H7 (cell line): ENCODE measurements at places on chromosomes 7 and 10.
A peak's percentile ranks its signal among the peaks of the same experiment; 100 is the strongest.

- no peak for DNase-seq
Measured at GRCh38 chr7:77866786-77867536, 68.4 kb downstream of the PHTF2 start.

- no peak for DNase-seq
Measured at GRCh38 chr10:29174389-29174788, 114.5 kb upstream of the LYZL1 start.

DNA sequence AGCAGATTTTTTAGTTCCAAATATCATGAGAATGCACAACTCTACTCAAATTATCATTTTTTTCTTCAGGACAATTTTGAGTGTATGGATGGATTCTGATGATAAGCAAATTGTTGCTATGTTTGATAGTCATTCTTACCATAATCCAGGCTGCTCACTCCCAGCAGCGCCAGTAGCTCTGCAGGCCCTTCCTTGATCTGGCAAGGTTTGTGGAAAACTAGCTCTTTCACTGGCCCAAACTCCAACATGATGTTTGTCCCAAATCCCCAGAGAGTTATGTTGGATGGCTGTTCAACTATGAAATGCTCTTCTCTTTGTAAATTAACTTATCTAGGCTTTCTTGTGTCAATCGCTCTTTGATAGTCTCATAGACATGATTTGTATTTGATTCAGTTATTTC is 933.7 kb downstream of the DNAJB9 start:
- DNase-seq = no peak

- DNase-seq = no peak
Measured at GRCh38 chr7:30663414-30663813, 18.8 kb downstream of the CRHR2 start.

- no peak for DNase-seq
Measured at GRCh38 chr10:121437596-121437995, 160.6 kb downstream of the FGFR2 start.

DNA sequence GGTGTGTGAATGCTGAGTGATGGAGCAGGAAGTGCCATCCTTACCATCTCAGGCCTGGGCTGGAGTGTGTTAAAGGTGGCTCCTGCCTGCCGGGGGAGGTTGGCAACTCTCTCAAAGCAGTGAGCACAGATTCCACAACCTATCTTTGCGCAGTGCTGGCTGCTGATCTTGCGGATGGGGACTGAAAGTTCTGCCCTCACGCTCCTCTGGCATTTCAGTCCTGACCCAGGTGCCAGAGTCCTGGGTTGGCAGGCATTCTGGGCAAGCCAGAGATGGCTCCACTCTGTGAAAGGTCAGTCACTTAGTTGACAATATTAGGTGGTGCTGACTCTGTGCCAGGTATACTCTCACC is 315.5 kb downstream of the RPS24 start:
- DNase-seq = no peak

GRCh38 chr10:70031215-70031614 is 21.4 kb upstream of the MACROH2A2 start:
- DNase-seq = no peak

DNA sequence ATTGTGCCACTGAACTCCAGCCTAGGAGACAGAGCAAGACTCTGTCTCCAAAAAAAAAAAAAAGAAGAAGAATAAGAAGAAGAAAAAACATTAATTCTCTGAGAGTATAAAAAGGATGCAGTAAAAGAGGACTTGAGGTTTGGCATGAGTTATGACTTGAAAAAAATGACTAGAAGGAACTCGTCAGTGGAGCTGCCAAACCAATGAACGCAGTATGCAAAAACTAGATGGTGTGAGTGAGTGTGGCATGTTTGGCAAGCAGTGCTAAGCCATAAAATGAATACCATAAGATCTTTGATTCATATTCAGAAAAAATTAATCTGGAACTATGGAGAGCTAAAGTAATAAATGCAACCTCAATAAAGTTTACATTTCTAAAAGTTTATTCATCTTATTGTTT is 68.6 kb upstream of the MEOX2 start:
- no peak for DNase-seq

GRCh38 chr7:157016024-157016351 is 5.5 kb upstream of the MNX1 start:
- peak; percentile 47 for DNase-seq

GRCh38 chr7:132742189-132742612 is 165.9 kb upstream of the PLXNA4 start:
- DNase-seq = no peak

- DNase-seq = no peak
Measured at GRCh38 chr10:114539623-114540022, 118.5 kb downstream of the ABLIM1 start.

- DNase-seq = no peak
Measured at GRCh38 chr10:31803606-31804351, 124.9 kb downstream of the ARHGAP12 start.

- no peak for DNase-seq
Measured at GRCh38 chr7:106420736-106421135, 136.0 kb upstream of the NAMPT start.

DNA sequence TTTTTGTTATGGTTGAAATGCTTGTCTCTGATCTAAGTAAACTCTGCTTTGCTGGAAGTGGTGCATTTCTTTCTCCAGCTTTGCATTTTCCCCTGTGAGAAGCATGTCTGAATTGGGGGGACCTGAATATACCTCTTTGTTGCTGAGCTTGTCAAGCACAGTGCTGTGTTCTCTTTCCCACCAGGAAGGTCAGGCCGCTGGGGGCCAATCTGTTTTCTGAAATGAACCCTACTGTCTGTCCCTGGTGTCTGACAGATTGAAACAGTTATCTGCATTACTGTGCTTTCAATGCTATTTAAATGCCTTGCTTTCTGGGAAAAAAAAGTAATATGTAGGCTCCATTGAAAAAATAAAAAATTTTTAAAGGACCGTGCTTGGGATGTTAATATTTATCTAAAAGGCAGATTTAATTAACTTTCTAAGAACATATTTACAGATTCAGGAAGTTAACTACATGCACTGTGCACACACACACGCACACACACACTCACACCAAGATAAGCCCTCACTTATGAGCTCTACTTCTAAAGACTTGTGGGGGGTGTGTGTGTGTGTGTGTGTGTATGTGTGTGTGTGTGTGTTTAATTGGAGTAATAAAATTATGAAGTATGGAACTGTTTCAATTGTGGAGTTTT is 127.0 kb upstream of the FZD1 start:
- DNase-seq = no peak

DNA sequence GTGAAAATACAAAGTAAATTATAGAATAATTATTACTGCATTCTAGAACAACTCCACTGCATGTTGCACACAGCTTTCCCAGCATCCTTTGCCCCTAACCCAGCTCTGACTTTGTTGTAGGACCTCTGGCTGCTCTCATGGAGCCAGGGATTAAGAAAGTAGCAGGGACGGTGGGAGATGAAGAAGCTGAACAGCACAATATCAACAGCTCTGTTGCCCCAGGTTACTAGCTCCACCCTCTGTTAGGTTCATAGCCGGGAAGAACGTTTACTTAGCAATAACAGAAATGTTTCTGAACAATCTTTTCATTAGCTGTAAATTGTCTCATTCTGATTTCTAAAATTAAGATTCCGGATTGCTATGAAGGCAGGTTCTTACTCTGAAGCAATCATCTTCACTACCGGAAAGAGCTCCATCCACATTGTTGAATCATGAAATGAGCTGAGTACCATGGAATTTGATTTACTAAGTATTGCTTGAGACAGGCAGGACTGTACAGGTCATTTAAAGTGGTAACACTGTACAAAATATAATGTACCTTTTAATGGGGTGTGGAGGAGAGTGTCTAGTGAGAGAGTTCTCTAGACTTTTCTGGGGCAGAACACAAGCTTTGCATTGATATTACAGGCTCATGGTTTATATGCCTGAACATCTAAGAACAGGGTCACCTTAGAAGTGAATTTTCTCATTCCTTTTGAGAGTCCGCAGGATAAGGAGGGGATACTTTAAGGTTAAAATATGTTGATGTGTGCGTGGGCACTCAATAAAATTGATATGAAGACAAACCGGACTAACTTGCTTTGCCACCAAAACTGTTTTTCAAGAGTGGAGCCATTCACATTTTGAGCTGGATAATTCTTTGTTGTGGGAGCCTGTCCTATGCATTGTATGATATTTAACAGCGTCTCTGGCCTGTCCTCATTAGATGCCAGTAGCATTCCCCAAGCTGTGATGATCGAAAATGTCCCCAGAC is 20.8 kb upstream of the RAB18 start:
- DNase-seq = no peak

DNA sequence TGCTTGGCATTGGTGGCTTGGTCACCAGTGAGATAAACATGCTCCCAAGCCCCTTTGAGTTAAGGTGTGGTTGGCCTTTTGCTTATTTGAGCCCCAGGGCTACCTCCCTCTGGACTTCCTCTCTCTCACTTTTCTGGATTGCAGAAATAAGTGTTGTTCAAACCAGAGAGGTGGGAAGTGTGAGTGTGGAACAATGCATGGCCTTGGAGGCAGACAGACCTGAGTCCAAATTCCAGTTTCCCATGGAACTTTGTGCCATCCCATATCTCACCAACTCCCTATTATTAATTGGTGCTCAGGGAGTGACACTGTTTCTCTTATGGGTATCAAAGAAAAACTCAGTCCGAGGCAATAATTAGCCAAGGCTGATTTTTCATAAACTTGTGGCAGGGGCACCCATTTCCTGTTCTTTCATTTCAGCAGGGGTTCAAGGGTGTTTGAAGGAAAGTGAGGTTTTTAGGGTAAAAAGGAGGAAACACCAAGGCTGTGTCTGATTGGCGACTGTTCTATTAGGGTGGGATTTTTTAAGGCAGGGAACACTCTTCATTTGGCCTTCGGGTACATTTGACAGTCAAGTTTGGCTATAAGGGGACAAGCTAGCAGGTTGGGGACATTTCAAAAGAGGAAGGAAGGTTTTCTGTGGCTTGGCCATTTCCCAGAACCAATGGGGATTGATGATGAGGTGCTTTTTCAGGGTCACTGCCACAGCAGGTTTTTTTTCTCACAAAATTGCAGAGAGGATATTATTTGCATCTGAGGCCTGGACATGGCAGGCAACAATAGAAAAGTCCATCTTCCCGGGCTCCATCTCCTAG is 148.8 kb upstream of the NPY start:
- no peak for DNase-seq

GRCh38 chr10:101405001-101405400 is 51.0 kb downstream of the BTRC start:
- no peak for DNase-seq

GRCh38 chr7:2475678-2476015 is 551 bp downstream of the GRIFIN start:
- peak; percentile 62 for DNase-seq

GRCh38 chr7:90345595-90346335 is 751 bp upstream of the GTPBP10 start:
- peak; percentile 12 for DNase-seq

GRCh38 chr7:44498230-44498954 is 7.9 kb upstream of the NUDCD3 start:
- no peak for DNase-seq

GRCh38 chr10:26524161-26524896 is 86.2 kb downstream of the APBB1IP start:
- DNase-seq = no peak

DNA sequence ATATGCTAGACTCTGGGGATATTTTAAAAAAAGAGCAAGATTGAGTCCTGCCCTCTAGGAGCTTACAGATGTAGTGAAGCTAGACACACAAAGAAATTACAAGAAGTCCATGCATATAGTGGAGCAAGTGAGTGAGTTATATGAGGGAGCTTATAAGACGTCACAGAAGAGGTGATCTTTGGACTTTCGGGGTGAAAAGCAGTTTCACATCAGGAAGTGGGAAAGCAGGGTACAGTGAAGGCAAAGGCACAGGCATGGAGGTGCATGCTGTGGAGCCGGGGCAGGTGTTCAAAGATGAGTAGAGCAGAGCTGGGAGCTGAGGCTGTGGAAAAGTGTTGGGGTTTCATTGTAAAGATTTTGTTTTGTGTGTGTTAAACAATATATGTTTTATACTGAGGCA is 38.5 kb upstream of the EXOC6 start:
- DNase-seq = no peak

DNA sequence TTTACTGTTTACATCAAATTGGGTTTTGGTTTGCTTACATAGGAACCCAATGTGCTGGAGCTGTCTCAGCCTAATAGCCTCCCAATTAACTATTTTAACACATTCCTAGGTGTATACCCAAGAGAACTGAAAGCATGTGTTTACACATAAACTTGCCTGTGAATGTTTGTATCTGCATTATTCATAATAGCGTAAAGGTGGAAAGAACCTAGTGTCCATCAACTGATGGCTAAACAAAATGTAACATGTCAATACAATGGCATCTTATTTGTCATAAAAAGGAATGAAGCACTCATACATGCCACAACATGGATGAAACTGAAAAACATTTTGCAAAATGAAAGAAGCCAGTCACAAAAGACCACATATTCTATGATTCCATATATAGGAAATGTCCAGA is 160.6 kb upstream of the EEPD1 start:
- DNase-seq = no peak

DNA sequence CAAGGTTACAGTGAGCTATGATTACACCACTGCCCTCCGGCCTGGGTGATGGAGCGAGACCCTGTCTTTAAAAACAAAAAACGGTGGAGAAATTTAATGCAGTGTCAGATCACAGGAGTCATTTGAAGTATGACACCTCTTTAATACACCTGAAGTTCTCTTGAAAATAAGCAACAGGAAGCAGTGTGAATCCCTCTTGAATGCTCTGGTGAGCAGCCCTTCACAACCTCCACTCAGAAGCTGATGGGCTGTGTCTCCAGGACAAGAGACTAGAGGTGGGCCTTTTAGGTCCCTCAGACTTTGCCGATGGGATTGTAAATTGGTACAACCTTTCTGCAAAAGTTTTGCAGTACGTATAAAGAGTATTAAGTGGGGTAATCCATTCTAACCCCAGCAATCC is 50.1 kb downstream of the CYP26A1 start:
- no peak for DNase-seq

- DNase-seq = no peak
Measured at GRCh38 chr7:20514364-20514763, 101.1 kb upstream of the ABCB5 start.

DNA sequence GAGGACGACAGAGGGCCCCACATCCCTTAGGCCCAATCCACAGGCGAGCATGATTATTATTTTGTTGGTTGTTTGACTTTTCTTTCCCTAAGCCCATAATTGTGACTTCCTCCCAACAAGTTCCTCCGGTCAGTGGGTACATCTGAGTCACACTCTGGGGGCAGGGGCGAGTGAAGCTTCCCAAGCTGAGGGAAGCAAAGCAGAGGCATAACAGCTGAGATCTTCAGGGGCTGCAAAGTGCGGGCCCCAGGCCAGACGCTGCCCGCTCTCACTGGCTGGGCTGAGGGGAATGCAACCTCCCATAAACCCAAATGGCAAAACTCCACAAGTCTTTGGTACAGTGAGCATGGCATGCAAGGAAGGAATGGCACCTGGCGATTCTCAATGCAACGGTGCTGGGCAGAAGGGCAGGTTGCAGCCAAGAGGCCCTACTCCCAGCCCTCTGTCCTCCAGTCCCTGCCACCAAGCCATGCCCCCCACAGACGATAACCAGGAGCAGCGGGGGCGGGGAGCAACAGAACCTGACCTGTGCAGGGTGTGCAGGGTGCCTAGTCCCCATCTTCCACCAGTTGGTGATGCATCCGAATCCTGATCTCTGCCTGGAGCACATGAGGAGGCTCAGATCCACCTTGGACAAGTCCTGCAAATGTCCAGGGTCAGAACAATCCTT is 25.3 kb downstream of the TNS3 start:
- DNase-seq = no peak
